ENCODE measurements at places on chromosomes 1 and 21. TPM values are rescaled to one million over a fixed set of nuclear protein-coding genes. Genes with fewer than 3 reads are reported as not detected.

DNA sequence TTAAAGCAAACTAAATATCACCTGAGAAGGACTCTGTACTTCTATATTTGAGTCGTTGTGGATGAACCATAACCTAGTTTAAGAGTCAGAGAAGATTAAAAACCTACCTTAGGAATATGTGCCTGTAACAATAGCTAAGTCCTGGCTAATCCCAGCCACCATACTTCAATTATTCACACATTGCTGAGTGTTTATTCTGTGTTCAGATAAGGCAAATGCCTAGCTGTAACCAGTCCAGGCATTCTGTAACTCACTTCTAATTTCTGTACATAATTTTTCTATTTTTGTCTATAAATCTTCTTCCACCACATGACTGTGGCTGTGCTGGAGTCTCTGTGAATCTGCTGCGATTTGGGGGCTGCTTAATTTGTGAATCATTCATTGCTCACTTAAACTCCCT is 441.9 kb upstream of the ADAMTS5 start:
- no peak for DNase-seq

- no peak for DNase-seq
These were observed 43.4 kb upstream of the GPR88 start for GRCh38 chr1:100494393-100495084.

GRCh38 chr1:62887799-62888507 is 104.0 kb downstream of the ATG4C start:
- no peak for DNase-seq

DNA sequence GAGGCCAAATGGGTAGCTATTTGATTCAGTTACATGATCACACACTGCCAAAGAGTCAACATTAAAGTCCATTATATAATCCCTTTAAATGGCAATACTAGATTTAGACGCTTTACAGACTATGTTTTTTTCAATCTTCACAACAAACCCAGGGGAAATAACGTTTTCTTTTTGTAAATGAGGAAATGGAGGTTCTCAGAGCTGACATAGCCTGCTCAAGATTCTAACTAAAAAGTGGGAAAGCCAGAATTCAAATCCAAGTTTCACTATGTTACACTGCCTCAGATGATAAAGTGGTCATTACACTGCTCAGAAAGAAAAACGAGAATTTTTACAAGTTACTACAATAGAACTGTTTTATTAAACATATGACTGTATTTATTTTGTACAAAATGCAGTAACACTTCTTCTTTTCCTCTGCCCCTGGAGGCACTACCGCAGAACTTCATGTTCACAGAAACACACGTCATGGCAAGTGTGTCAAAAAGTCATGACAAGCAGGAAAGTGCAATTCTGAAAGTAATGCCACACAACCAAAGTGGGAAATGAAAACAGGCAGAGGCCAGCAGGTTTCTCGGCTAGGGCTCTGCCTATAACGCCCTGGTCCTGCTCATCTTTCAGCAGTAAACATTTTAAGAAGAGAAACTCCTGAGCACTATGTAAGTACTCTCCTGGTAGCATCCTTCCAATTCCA is 19.0 kb downstream of the THEMIS2 start:
- DNase-seq = no peak

- DNase-seq = no peak
These were observed 63.0 kb downstream of the ROR1 start for GRCh38 chr1:63836830-63837229.

- DNase-seq = no peak
These were observed 116.7 kb downstream of the FASLG start for GRCh38 chr1:172775606-172776005.

- DNase-seq = no peak
These were observed 88.1 kb downstream of the COP1 start for GRCh38 chr1:176118985-176119384.

- DNase-seq = no peak
These were observed 10.9 kb downstream of the POMGNT1 start for GRCh38 chr1:46187106-46187869.

GRCh38 chr1:8090241-8090702 is 64.2 kb upstream of the ERRFI1 start:
- no peak for DNase-seq

- DNase-seq = no peak
These were observed 194.2 kb upstream of the NFIA start for GRCh38 chr1:60888126-60888525.

Gene IL19
- not detected for polyA plus RNA-seq

Gene SDE2
- 14.7 TPM for polyA plus RNA-seq

Gene ABCG1
- polyA plus RNA-seq = 9.8 TPM

Gene IFI6
- 99.0 TPM for polyA plus RNA-seq
